ENCODE measurements at places on chromosomes 4 and X.
A peak's percentile ranks its signal among the peaks of the same experiment; 100 is the strongest.

DNA sequence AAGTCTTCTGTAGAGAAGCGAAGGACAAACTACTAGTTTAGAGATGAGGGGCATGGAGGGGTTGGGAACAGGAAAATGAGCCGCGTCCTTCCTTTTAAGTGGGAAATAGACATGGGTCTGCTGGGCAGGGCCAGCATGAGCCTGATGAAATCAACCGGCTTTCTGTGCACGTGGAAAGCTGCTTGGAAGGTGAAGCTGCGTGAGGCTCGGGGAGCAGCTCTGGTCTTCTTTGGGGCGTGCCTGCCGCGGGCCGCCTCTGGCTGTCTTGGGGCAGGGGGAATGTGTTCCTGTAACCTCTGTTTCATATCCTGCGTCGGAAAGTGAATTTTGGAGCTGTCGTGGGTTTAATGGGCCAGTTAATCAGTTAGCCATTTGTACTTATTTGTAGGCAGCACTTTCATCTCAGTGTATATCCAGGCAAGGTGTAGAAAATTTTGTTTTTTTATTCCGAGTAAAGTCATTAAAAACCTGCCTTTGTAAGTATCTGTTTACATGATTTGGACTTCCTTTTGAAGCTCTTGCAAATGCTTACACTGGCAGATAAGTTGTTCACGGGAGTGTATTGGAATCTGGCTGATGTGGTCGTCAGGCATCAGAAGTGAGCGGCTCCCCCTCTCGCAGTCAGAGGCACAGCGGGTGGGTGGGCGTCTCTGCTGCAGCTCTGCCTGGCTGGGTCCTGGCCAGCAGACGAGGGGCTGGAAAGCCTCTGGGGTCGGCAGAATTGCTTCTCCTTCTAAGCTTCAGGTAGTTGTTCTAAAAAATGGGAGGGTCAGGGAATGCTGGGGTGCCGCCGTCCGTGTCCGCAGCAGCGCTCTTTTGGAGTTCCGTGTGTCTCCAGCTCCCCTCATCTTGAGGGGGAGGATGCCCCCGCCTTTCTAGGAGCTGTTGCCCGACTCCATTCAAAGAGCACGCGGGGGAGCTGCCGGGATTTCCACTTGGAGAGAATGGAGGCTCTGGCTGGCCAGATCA lies 70.5 kb upstream of the HGFAC start:
- DNase-seq: no peak

GRCh38 chr4:151801547-151802516 lies 41.0 kb upstream of the GATB start:
- no peak for DNase-seq

DNA sequence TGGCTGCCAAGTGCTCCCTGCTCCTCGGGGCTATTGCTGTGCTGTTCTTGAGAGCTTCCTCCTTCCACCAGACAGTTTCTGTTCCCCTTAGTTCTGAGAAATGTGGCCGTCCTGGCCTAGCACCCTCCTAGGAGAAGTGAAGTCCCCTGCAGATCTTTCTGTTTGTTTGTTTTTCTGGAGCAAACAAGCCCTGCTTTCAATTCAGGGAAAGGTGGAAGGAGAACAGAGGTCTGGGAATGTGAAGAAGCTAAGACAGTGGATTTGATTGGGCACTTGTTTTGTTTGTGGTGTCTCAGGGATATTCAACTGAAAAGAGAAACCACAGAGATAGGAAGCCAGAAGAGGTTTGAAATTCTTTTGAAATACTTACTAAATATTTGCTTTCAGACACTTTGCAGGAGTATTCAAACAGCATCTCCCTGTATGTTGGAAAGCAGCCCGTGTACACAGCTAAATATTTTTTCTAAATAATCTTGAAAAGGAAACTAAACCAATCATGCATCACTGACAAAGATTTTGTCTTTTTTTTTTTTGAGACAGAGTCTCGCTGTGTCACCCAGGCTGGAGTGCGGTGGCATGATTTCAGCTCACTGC lies 36.5 kb upstream of the PPM1K start:
- DNase-seq: peak; percentile 29

GRCh38 chr4:46933686-46934085 lies 24.6 kb upstream of the COX7B2 start:
- no peak for DNase-seq

DNA sequence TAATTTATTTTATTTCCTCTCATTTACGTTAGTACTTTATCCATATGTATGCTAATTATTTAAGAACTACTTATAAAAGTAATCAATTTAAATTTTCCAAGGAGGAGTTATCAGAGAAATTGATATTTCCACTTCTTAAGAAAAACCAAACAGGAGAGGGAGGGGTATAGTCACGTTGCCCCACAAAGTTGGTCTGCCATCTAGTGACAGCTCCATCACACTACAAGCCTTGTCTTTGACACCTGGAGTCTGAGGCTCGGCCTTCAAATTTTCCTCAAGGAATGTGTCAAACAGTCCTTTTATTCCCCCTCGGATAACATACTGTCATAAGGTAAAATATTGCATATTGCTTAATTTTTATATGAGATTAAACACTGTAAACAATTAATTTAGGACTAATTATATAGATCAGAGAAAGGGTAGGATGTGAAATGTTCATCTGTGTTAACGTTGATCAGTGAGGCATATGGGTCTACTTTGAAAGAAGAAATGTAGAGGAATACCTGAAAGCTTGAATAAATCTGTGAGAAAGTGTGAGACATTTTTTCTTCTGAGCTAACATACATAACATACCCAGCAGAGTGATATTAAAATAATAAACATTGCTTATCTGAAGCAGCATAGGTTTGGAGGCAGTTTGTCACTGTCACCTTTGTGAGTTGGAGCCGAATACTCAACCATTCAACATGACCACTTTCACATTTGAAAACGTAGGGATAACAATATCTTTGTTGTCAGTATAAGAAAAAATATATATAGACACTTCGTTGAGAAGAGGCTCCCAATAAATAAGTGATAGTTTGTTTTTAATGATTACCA lies 114.4 kb downstream of the GLRA3 start:
- DNase-seq: peak; percentile 46

GRCh38 chr4:73777612-73778011 lies 37.2 kb downstream of the CXCL8 start:
- peak; percentile 21 for DNase-seq

Data from AG08395 (cell line).